ENCODE measurements at places on chromosomes 7 and 10.

DNA sequence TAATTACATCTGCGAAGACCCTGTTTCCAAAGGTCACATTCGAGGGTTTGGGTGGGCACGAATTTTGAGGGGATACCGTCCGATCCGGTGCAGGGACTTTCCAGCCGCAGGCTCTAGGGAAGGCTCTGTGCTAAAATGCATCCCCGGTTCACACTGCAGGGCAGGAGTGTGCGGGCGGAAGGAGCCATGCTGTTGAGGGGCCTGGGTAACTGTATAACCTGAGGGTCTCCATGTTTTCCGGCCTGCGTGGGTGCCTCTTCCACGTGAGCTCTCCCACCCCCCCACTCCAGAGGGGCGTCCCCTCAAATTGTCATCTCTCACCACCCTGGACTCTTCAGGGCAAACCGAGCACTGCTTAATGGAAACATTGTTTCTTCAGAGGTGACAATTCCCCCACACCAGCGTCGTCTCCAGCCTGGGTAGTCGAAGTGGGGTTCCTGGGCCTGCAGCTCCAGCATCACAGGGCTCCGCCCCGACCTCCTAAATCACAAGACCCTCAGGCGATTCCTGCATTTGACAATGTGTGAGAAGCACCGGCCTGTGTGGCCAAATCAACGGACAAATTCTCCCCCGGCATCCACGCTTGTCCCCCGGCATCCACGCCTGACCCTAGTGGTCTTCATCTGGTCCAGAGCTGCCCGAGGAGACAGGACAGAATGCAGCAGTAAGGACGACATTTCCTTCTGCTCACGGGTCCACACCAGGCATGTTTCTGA is 51.2 kb downstream of the FOXL3 start:
- no peak for DNase-seq

GRCh38 chr7:36683111-36683510 is 41.2 kb downstream of the AOAH start:
- DNase-seq, result peak; percentile 30

DNA sequence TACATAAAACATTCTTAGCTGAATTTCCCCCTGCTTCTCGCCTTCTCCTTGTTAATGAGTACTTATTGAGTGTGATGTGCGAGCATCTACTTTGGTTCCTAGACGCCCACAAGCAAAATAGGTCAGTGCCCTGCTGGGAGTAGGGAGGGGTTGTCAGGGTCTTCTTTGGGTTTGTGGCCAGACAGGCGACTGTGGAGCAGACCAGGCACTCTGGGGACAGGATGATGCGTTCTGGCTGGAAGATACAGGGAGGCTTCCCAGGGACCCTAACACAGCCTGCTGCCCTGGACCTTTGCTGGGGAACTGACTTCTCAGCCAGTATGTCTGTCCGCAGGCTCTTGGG is 227.2 kb downstream of the CUX1 start:
- DNase-seq, result no peak

DNA sequence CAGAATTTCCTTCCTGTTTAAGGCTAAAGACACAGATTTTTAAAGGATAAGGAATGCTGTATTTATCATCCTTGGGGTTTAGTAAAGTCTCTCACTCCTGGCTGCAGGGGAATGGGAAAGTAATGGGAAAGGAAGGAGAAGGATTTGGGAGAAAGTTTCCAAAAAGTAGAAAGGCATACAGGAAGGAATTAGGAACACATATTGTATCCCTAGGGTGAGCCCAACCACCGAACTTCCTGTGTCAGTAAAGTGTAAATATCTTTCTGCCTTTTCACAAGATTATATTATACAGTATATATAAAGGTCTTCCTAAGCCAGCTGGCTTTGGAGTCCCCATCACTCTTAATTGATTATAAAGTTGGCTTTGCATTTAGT is 12.0 kb upstream of the UBE2D1 start:
- peak; percentile 13 for DNase-seq

DNA sequence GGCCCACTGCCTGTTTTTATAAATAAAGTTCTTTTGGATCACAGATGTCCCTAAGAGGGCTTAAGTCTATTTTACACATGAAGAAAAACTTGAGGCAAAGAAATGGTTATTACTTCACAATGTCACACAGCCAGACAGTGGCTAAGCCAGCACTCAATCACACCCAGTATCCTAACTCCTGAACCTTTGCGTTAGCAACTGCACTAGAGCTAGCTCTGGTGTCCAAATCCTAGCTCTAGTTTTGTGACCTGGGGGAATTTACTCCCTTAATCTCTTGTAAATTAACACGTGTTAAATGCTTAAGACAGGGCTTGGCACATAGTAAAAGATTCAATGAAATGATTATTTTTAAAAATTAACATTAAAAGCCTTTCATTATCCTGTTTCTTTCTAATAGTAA is 49.0 kb upstream of the TPK1 start:
- DNase-seq, result no peak

DNA sequence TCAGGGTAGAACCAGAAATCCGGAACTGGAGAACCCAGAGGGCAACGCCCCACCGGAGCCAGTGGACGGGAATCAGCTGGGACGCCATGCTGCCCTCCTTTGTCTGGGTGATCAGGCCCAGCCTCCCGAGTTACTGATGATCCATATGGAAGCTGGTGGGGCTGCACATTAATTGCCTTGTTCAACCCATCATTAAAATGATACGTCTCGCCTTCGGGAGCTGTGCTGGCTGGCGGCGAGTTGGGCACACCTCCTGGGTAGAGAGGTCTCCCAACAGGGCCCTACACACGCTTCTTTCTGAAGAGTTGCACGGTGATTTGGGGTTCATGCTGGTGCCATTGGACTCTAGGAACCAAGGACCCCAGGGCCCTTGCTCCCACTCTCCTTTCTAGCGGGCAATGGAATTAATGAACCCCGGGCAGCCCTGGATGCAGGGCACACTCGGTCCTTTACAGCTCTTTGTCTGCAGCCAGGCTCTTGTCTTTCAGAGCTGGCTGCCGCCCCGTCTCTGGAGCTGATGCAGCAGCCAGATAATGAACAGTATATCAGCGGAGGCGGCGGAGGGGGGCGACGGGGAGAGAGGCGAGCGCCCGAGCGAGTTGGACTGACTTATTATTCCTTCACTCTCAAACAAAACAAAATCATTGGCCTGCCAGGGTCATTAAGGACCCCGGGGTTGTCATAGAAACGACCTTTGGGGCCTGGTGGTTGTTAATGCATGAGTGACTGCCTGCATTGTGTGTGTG is 412.2 kb upstream of the ZMIZ1 start:
- peak; percentile 4 for DNase-seq

Data from choroid plexus epithelial cell (primary cell).